ENCODE measurements at places on chromosomes 11 and 22. TPM values are rescaled to one million over a fixed set of nuclear protein-coding genes. Genes with fewer than 3 reads are reported as not detected.

PLEKHB1 gene
- 17.8 TPM for polyA plus RNA-seq

APOL2 gene
- 45.1 TPM for polyA plus RNA-seq

IGLL5 gene
- 39.6 TPM for polyA plus RNA-seq

ME3 gene
- polyA plus RNA-seq: 13.6 TPM

IL17REL gene
- 1.6 TPM for polyA plus RNA-seq

ANO5 gene
- polyA plus RNA-seq: 0.66 TPM

MFRP gene
- polyA plus RNA-seq: not detected

C1QTNF4 gene
- polyA plus RNA-seq: 1.8 TPM

F2 gene
- polyA plus RNA-seq: not detected

OTOG gene
- under 0.01 TPM for polyA plus RNA-seq

GRIA4 gene
- 0.23 TPM for polyA plus RNA-seq

OR8B8 gene
- polyA plus RNA-seq: not detected

THOC5 gene
- polyA plus RNA-seq: 12.0 TPM

CNGA4 gene
- not detected for polyA plus RNA-seq

TPH1 gene
- polyA plus RNA-seq: 3.6 TPM

GAB4 gene
- not detected for polyA plus RNA-seq

FOSL1 gene
- 2.9 TPM for polyA plus RNA-seq

GGTLC3 gene
- polyA plus RNA-seq: not detected

SLCO2B1 gene
- polyA plus RNA-seq: 7.8 TPM

ANKRD42 gene
- polyA plus RNA-seq: 5.4 TPM

MRGPRE gene
- polyA plus RNA-seq: 0.10 TPM

POTEH gene
- 0.03 TPM for polyA plus RNA-seq

SPDYC gene
- not detected for polyA plus RNA-seq

NRXN2 gene
- polyA plus RNA-seq: 3.0 TPM

TCN2 gene
- 17.1 TPM for polyA plus RNA-seq

TMEM86A gene
- polyA plus RNA-seq: 2.3 TPM

CASP12 gene
- not detected for polyA plus RNA-seq

IFITM1 gene
- polyA plus RNA-seq: 41.2 TPM

TBX1 gene
- 2.4 TPM for polyA plus RNA-seq
